ENCODE measurements at places on chromosomes 2 and 18.

- no peak for DNase-seq
Measured at GRCh38 chr2:179850188-179850587, 11.2 kb downstream of the ZNF385B start.

DNA sequence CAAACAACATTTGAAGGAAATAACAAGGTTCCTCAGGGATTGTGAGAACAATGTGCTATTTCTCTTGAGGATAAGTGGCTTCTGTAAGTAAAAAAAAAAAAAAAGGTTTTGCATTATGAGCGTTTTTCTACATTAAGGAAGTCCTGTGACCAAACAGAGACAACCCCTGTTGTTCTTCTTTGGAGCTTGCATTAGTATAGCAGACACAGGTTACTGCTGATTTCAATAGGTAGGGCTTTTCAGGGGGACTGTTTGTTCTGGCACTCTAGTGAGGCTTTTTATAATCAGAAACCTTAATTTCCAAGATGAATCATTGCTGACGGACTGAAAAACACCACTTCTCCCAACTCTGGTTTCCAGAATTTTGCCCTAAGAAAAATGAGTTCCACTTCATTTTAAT, 8.2 kb downstream of the DPP10 start:
- no peak for DNase-seq

GRCh38 chr2:240458044-240458899, 22.8 kb downstream of the GPC1 start:
- DNase-seq, result no peak

DNA sequence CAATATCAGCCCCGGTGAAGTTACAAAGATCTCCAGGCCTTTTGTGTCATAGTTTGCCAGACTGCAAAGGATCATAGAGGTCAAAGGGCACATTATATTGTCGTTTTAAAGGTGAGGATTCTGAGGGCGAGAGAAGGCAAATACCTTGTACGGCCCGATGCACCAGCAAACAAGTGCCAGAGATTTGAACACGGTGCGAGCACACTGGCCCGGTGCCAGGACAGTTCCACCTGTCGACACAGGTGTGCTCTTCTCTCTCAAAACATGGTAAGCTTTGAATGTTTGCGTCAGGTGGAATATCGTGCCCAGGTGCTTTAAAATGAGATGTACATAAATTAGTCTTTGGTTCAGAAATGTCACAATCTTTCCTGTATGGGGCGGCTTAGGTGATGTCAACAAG, 776.1 kb upstream of the ID2 start:
- DNase-seq, result no peak

DNA sequence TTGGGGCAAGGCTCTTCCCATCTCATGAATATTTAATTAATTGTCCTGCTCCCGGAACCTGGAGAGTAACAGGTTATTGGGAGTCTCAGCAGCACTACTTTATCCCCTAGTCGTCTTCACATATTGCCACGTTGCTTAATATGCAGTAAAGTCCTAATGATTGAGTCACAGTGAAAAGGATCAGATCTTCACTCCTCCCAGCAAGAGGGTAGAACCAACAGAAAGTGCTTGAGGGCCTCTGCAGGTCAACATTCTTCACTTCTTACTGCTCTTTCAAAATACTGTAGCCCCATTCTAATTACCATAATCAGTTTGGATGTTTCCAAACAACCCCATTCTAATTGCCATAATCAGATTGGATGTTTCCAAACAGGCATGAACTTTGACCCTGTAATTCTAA, 801.0 kb downstream of the LRRTM4 start:
- DNase-seq, result no peak

- no peak for DNase-seq
Measured at GRCh38 chr18:51425475-51425874, 228.0 kb upstream of the MEX3C start.

DNA sequence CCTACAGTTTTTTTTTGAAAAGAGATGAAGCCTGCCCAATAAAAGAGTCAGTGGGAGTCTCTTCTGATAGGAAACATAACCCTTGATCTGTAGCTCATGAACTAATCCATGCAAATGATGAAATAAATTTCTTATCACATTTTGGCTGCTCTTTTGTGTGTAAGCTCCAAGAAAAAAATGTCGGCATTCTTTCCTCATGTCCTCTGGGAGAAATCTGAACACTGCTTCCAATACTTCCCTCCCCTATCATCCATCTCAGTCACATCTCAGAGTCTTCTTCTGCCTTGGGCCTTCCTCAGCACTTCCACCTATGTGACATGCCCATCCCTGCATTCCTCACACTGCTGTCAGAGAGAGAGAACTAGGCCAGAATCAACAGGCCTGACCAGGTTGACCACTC, 395.7 kb upstream of the ST6GAL2 start:
- DNase-seq, result no peak

DNA sequence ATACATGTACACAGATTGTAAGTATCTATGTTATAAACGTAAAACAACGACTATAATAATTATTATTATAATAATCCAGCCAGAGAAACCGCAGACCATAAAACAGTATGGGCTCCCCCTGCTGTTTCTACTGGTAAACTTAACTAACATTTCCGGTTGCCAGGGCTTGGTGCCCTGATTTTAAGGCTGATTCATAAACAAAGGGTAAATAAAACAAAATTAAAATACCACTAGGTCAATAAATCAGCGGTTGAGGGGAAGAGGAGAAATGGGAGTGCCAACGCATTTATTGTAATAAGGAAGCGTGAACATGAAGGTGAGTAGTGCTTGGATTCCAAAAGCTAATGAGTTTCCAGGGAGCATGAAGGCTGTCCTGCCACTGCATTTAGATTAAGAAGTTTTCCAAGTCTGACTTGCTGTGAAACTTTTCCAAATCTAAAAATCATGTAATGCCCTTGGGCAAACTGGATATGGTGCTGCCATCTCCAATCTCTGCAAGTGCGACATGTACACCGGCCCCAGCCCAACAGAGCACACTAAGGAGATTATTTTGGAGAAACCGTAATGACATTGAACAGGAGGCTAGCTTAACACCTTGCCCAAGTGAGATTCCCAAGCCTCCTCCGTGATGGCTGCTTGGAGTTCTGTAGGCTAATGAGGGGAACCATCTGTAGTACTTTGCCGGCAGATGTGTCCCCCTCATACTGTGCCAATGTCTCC, 50.7 kb upstream of the HNRNPA3 start:
- DNase-seq, result no peak

DNA sequence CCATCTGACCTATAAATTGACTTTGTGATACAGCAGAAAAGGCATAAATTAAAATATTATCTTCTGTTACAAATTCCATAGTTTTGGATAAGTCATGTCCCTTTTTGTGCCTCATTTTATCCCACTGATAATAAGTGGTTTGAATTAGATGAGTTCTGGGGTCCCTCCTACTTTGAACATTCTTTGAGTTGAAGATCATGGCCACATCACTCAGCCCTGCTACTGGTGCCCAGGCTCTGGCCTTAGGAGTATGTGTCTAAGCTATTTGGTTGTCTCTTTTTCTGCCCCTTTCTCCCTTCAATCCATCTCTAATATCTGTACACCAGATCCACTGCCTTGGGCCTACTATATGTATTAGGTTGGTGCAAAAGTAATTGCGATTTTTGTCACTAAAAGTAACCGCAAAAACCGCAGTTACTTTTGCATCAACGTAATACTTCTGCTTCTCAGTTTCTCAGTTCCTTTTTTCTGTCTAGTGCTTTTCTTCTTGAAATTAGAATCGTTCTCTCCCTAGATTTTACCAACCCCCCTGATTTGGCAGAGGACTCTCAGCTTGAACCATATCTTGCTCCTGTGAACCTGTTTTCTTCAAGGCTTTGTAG, 362.5 kb upstream of the TNP1 start:
- no peak for DNase-seq

DNA sequence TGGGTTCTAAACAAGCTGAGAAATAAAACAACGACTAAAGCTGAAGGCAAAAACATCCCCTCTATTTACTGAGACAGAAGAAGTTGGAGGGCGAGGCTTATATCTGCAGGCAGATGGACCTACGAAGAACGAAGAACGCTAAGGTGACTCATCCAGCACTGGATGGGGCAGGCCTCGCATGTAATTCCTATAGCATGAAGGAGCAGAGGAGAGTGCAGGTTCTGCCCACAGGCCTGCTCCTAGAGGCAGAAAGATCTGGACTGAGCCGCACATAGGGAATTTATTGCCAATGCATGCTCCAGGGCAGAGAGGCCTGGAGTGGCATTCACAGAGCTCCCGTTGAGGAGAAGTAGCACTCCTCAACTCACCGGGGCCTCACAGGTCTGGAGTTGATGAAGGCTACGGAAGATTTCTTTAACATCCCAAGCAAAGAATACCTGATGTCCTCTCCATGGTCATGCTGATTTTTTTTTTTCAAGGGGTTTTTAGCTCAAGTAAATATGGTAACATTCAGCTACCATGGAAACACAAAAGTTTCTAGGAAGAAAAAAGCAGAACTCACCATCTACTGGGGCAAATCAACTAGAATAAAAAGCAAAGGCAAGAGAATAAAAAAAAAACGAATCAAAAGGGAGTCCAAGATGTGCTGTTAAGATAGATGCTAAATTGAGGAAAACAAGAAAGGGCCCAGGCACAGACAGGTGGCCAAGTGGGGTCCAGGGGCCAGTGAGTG, 10.4 kb upstream of the METTL21A start:
- DNase-seq, result no peak

- no peak for DNase-seq
Measured at GRCh38 chr2:145728511-145728910, 1208.6 kb upstream of the ZEB2 start.

GRCh38 chr2:42513252-42513918, 19.6 kb upstream of the KCNG3 start:
- no peak for DNase-seq

DNA sequence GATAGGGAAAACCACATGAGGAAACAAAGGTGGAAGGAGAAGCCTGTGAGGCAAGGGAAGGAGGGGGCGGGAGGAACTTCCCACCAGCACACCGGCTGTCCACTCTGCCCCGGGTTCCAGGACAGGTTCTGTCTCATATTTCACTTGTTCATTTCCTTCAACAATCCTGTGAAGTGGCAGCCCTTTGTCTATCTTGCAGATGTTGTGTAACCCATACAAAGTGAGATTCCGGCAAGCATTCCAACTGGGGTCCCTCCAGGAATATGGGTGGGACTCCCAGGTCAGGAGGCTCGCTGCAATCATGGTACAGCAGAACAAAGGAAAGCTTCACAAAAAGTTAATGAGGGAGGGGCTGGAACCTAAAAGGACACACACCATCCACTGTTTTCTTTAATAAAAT, 271.3 kb upstream of the PXDN start:
- no peak for DNase-seq

DNA sequence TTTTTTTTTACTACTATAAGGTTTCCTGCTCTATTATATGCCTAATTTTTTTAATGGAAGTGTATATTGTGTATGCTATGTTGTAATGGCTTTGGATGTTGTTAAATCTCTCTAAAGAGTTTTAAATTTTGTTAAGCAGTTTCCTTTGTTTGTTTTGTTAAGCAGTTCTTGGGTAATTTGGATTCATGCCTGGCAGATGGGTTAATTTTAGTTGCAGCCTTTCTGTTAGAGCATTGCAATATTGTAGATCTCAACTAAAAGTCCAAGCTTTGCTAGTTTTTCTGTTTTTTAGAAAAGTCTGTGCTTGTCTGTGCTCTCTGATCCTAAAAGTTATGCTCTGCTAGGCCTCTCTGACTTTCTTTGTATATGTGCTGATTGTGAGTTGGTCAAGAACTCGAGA, 1229.0 kb upstream of the NRXN1 start:
- no peak for DNase-seq

DNA sequence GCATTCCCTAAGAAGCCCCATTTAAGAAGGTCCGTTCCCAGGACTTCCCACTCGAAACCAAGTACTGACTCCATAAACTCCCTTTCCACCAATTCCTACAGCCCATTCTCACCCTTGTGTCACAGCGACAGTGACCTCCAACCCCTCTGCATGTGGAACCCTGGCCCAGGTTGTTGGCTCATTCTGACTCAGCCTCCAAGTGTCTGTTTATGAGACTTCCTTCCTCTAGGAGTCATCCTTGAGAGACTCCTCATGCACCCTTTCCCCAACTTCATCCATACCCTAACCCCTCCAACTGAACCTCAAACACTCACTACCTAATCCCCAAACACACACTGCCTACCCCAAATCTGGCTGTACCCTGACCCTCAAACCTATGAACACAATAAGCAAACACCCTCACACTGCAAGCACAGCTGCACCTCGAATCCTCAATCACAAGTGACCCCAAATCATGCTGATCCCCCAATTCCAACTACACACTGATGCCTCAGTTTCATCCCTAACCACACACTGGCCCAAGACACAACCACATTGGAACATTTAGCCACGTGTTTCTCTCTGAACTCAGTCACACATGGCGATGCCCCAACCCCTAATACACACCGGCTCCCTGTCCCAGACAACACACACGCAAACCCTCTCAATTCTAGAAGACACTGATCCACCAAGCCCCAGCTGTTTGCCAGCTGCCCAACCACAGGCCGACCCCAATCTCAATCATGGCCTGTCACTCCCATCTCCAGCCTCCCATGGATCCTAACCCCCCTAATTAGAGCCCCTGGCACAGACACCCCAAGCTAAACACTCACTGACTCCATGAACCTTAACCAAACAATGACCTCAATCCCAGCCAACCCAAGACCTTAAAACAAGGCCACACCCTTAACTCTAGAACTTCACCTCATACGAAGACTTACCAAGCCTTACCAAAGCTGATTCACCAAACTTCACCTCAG, 219.6 kb downstream of the CYP26B1 start:
- DNase-seq, result peak; percentile 33

DNA sequence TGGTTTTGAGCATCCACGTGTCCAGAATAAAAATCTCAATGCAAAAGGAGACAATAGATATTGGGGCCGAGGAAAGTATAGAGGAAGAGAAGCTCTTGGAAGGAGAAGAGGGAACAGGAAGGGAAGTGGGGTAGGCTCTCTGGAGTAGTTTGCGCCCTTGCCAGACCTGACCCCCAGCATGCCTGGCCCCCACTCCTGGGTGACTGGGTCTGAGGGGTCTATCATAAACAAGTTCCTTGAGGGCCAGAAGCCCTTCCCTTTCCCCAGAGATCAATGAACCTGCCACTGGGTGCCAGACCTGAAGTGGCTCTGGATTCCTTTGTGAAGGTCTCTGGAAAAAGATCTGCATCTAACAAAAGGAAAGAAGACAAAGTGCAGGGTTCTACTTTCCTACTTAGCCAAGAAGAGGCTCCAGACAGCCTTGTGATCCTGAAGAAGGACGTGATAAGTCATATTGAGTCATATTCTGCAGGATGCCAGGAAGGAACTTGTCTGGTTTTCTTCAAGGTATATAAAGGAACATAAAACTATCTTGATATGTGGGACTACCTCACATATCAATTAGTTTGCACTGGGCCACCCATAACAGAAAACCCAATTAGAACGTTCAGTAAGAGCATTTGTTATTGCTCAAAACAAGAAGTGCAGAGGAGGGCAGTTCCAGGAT, 18.7 kb upstream of the ATOH8 start:
- DNase-seq, result no peak

DNA sequence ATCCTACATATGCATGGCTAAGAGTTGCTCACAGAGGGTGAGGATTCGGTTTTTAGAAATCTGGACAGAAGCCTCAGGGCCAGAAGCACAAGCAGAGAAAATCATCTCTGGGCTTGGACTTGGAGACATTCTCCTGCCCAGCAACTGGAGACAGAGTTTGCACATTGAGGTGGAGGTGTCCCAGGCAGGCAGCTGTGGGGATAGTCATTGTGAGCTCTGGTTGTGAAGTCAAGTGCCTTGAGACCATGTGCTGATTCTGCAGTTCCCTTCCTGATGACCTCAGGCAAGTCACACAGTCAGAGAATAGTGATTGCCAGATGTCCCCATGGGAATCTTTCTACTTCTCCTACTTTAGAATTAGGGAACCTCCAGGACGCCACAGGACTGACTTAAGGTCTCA, 108.4 kb upstream of the LDAH start:
- no peak for DNase-seq

GRCh38 chr2:27249159-27249890, 13.5 kb downstream of the SLC30A3 start:
- DNase-seq, result no peak

Data from upper lobe of right lung (tissue), 1 donor.